ENCODE measurements at places on chromosomes 4 and X.

- DNase-seq = no peak
Observed at GRCh38 chrX:39757971-39758370, 339.8 kb downstream of the BCOR start.

GRCh38 chr4:47031011-47031678, at the start of gene GABRB1:
TSS of gene GABRB1 (plus strand) at chr4:47031567.
- peak; percentile 16 for DNase-seq

GRCh38 chr4:56139241-56139827, 190.6 kb downstream of the CEP135 start:
- DNase-seq = no peak

DNA sequence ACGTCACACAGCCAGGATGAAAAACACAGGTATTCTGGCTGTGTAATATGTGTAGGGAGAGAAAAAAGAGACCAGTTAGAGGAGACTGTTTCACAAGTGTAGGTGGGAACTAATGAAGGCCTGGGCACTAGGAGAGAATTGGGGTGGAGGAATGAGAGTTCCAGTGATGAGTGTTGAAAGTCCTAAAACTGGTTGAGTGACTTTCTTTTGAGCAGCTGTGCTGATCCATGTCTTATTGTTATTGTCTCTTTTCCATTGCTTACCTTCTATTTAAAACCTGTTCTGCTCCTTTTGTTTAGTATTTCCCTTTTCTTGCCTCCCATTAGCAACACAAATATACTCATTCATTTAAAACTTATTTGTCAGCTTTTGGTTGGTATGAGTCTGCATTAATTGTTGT, 88.7 kb downstream of the PDLIM5 start:
- no peak for DNase-seq

- no peak for DNase-seq
Observed at GRCh38 chrX:120147537-120147936, 10.9 kb upstream of the RHOXF2 start.

GRCh38 chrX:107715331-107716117, 60.1 kb downstream of the TSC22D3 start:
- DNase-seq = no peak

DNA sequence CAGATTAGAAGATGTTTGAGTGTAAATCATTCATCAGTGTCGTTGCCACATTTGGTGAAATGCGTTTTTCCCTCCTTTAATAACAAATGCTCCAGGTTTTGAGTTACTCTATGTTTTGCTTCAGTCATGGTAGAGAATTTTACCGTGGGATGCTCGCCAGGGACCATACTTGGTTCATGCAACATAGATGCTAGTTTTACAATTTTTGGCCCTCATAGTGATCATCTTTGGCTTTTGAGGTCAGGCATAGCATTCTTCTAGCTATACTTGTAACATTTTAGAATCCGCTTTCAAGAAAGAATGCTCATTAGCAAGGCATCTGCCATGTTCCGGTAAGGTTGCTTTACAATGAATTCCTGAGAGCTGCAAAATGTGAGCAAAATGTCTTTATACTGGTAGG, 147.2 kb downstream of the SPCS3 start:
- DNase-seq = no peak

- no peak for DNase-seq
Observed at GRCh38 chr4:185346975-185347601, 48.6 kb downstream of the LRP2BP start.

GRCh38 chr4:122963216-122963615, 40.8 kb upstream of the NUDT6 start:
- DNase-seq = no peak

DNA sequence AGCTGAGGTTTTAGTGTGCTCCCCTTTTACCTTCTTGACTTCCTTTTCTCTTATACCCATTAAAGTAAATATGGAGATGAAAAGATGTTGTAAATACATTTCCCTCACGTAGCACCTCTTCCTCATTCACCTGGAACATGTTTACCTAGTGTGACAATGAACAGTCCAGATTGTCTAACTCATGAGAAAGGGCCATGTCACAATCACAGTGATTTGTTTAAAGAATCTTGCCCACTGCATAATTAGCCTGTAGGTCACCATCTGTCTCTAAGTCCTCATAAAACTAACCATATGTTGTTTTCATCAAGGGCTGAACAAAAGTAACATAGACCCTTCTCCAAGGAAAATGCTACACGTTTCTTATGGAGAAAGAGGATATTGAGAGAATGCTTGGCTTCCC, 85.7 kb downstream of the TSPAN5 start:
- no peak for DNase-seq

DNA sequence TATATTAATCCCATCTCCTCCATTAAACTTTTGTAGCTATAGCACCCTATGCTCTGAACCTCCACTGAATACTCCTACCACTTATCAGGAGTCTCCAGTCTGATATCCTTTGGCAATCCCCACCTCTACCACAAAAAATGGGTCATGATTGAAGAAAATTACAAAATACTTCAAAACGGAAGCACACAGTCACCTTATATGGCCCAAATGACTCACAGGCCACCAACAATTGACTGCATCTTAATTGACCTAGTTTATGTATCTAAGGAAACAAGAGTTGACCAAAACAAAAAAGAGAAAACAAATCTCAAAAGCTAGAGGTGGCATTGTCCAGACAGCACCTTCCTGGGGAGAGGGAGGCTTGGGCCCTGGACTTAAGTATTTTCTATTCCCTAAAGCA, 120.0 kb upstream of the DIAPH2 start:
- DNase-seq = no peak

GRCh38 chrX:88136328-88136727, 610.7 kb upstream of the CPXCR1 start:
- DNase-seq = no peak

DNA sequence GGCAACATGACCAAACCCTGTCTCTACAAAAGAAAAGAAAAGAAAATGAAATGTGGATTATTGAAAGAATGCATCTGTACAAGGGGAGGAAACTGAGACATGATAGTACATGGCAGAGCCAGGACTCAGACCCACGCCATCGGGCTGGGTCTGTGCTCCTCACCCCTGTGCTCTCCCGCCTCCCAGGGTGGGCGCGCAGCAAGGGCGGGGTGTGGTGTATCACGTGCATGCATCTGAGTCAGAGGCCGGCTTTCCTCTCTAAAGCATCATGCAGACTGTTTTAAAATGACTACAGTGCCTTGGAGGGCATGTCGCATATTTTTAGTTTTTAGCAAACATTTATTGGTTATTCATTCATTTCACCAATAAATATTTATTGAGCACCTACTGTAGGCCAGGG, 47.8 kb downstream of the HTT-AS start:
- no peak for DNase-seq

DNA sequence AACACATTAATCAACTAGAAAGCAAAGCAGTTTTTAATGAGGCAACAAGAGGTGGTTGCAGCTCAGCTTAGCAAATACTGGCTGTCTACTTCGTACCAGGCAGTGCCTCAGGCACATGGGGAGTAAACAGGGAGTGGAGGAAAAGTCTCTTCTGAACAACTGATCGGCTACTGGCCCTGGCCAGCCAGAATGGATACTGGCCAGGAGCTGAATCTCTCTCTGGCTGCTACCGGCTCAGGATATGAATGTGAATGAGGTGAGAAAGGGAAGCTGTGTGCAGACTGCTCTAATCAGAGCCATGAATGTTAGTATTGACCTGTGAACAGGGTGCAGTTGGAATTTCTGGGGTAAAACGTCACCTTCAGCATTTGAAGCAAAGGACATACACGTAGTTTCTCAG, 77.3 kb downstream of the STK32B start:
- DNase-seq = peak; percentile 70

DNA sequence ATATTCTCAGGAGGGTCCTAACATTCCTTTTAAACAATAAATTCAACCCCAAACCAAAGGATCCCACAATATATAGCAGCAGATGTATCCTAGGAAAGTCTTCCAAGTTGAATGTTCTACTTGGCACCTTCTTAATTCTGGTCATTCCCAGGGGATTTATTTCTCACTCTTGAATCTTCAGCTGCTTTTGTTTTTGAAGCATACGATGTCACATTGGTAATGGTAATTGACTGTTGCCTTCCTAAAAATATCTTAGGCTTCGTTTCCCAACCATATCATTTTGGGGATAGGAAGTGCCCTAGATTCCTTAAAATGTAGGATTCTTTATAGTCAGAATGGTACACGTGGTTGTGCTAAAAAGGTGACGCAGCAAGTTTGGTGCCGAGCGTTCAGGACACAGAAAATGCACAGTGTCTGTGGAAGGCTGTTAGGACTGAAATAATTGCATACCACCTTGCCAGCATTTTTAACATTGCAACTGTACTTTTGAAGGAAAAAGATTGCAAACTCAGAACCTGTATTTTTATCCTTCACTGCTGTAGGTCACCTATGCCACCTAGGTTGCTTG, 8.1 kb downstream of the SNX25 start:
- no peak for DNase-seq

DNA sequence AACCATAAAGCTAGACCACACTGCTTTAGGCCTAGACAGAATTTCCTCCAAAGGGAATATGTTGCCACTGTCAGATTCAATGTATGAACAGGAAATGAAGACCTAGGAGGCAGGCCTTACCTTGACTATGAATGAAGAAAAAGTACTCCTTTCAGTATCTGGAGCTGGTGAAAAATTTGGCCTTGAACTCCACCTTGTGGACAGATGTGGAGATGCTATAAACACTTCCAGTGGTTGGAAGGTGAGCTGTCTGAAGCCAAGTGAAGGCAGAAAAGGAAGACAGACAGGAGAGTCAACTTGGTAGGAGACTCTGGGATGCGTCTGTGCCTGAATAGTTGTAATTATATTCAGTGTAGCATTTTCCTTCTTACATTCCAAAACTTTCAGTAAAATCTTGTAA, 17.2 kb downstream of the SPIN3 start:
- DNase-seq = peak; percentile 4

- peak; percentile 26 for DNase-seq
Observed at GRCh38 chr4:133102043-133102442, 47.1 kb upstream of the PCDH10 start.
